ENCODE measurements at places on chromosomes 7 and 10.

DNA sequence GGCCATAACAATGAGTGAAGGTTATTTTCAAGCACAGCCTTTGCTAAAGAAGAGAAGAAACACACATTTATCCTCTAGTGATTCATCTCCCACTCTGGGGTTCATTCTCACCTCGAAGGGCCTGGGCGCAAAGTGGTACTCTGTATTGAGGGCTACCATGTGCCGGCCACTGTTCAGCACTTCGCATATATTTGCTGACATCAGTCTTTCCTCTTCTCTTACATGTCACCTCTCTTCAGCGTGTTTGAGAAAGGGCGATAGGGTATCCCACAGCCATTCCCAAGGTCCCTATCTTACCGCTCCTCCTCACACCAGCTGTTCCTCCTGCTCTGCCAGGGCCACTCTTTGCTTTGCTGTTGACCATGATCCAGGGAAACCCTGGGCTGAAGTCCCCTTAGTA is 48.8 kb upstream of the ECHDC3 start:
- no peak for DNase-seq

DNA sequence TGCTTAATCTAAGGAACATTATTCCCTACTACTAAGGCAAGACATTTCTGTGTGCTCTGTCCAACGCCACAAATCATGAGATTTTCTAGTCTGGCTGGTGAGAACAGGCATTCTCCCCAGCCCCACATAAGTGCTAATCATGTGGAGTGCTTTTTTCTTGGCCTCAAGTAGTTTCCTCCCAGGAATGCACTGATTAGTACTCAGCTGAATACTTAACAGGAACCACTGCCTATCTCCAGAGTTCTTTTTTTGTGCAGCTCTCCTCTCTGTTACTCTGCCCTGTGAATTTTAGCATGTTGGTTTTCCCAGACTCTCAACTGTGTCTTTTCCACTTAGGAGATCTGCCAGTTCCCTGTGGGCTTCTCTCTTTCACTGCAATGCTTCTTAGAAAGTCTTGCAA is 1098.5 kb upstream of the LRRTM3 start:
- DNase-seq, result no peak

DNA sequence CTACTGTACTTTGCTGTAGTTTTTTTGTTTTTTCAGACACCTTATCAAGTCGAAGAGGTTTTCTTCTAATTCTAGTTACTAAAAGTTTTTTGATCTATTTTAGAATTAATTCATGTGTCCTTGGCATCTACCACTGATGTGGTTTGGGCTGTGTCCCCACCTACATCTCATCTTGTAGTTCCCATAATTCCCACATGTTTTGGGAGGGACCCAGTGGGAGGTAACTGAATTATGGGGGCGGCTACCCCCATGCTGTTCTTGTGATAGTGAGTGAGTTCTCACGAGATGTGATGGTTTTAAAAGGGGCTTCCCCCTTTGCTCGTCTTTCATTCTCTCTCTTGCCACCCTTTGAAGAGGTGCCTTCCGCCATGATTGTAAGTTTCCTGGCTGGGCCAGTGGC is 154.6 kb upstream of the EEPD1 start:
- no peak for DNase-seq

DNA sequence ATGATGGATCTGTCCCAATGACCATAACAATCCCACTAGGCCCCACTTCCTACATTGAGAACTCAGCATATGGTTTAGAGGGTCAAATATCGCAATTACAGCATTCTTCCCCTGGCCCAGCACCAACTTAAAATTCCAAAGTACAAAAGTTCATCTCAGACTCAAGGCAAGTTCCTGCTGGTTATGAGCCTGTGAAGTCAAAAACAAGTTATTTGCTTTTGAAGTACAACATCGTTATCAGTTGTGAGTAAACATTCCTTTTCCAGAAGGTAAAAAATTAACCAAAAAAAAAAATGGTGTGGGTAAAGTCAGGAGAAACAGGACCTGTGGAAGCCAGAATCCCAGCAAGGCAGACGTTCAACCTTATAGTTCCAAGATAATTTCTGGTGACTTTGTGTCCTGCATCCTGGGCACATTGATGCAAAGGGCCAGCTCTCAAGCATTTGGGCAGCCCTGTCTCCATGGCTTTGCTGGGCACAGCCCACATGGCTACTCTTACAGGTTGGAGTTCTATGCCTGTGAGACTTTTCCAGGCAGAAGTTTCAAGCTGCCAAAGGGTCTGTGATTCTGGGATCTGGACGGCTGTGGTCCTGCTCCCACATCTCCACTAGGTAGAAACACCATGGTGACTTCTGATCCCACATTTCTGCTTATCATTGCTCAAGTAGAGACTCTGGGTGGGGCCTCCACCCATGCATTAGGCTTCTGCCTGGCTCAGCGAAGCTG is 37.5 kb downstream of the AKR1C8 start:
- no peak for DNase-seq

- DNase-seq, result no peak
These were observed 7.2 kb upstream of the CHCHD1 start for GRCh38 chr10:73774637-73775036.

- DNase-seq, result peak; percentile 56
These were observed 92.4 kb downstream of the WNT2 start for GRCh38 chr7:117230276-117231046.

DNA sequence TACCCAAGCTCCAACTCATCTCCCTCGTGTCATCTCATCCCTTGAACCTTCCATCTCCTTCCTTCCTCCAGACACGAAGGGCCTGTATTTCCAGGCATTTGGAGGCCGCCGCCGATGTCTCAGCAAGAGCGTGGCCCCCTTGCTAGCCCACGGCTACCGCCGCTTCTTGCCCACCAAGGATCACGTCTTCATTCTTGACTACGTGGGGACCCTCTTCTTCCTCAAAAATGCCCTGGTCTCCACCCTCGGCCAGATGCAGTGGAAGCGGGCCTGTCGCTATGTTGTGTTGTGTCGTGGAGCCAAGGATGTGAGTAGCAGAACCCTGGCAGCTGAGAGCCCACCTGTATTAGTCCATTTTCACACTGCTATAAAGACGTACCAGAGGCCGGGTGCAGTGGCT is 5.5 kb downstream of the FBXO24 start:
- no peak for DNase-seq

GRCh38 chr7:14639801-14640200 is 262.8 kb downstream of the DGKB start:
- no peak for DNase-seq

DNA sequence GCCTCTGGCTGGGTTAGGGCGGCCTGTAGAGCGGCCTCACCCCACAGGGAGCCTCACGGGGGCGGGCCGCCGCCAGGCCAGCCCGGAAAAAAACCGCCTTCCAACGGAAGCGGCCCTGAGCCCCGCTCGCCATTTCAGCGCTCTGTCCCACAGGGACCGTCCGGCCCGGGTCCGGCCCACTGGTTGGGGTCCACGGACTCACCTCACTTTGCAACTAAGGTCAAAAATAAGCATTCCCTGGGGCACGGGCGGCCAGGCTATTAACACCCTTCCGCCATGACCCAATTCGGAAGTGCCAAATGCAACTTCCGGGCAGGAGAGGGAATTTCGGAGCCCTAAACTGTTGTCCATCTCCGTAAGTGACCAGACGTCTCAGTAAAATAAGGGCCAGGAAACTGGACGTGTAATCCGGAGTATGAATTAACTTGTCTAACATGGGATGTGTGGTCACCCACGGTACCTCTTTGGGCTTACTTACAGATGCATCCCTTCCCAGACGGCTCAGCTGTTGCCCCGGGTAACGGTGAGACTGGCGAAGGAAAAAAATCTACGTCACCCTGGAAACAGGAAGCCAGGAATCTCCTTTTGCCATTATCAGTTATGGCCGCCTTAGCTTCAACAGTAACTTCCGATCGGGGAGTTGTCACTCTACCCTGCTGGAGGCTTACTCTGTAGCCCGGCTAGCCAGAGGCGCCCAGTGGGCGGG is at the start of gene BBIP1:
BBIP1 (minus strand) TSS at position 538 of the 706 bp plus-strand sequence. CDS start 1,023 bp downstream, outside the sequence.
- peak; percentile 94 for DNase-seq

DNA sequence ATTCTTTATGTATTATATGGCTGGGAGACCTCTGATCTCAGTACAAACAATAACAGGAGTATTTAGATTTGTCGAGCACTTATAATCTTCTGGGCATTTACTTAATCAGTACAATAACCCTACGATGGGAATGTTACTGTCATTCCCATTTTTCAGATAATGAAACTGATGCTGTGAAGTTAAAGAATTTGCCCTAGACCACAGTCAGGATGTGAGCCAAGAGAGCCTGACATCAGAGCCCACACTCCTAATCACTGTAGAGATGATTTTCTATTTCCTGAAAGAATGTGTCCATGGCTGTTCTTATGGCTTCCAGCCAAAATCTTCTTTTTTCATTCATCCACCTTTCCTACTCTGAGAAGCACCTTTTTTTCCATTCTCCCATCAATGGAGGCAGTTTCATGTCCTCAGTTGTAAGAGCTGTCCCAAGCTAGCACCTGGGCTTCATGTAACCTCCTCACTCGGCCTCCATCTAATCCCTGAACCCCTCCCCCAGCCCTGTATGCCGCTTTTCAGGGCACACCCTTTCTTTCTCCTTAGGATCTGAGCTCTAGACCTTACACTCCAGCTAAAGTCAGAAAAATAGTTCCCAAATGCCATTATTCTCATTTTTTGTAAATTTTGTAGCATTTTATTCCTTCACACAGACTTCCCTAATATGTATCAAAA is 12.2 kb upstream of the CAV1 start:
- DNase-seq, result no peak

- no peak for DNase-seq
These were observed 386.9 kb upstream of the AUTS2 start for GRCh38 chr7:69211336-69211735.

DNA sequence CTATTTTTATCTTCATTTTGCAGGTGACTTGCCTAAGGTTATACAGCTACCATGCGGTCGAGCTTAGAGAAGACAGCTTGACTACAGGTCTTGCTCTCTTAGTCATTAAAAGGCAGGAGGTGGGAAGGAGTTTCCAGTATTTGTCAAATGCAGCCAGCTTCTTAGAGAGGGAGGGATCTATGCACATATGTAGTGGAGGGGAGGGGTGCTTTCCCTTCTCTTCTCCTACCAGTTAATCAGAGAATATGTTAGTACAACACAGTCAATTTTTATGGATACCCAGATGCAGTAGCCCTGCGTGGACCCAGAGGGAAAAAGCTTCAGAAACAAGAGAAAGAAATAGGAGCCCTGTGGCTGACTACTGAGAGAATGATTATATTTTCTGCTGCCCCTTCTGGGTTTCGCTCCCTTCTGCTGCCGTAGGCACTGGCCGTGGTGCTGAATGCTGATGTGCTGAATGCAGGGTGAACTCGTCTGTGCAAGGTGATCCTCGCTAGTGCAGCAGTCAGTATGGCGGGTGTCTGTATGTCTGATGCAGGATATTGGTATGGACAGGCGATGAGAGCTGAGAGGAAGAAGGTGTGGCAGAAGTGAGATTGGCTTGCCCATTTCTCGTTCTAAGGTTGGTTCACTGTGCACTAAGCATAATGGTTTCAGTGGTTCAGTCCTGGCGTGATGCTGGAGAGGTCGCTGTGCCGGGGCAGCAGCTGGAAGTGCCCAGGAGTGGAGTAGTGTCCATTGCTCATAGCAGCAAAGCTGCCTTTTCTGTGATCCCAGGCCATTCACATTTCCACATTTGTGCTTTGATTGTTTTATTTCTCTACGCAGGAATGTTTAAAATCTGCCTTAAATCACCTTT is 189.2 kb upstream of the PODXL start:
- DNase-seq, result peak; percentile 58

DNA sequence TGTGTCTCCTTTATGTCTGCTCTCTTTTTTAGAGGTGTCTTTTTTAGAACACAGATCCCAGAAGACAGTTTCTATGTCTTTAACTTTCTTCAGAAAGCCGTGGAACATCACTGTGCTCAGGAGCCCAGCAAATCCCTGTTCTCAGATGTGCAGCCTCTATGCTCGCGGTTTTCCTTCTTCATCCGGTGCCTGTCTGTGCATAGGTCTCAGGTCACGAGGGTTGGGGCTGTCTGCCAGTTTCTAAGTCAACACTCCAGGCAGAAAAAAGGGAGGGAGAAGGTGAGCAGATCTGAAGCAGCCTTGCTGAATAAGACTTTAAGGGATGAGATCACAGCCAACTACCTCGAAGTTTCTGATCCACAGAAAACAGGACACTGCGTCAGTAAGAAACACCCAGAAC is 68.5 kb downstream of the CRTAC1 start:
- DNase-seq, result no peak

GRCh38 chr10:123019264-123019663 is 10.5 kb downstream of the ACADSB start:
- no peak for DNase-seq

DNA sequence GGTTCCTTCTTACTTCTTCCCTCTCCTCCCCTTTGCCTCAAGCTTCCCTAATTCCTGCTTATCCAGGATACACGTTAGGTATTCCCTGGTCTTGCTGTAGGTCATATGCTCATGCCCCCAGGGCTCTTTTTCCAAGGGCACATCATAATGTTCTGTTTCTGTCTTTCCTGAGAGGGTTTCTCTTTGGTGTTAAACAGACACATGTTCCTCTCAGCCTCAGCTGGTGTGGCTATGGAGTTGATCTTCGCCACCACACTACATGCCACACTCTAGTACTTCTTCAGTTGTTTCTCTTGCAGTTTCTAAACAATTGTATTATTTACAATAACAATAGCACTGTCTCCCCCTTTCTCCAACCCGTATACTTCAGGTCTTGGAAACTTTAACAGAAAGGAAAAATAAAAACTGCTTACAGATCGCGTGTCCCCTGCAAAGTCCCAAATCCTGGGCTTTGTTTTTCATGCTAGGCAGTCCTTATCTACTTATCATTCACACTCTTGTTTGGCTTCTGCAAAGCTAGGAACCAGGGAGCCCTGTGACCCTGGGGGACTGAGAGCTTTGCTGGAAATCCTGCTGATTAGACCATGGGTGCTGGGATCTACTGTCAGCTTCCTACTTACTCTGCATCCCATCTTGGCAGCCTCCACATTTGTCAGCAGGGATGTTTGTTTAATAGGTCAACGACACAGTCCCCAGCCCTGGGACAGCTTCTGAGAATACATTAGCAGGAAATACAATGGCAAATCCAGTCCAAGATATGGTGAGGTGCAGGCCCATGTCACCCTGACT is 193.9 kb upstream of the BMPER start:
- no peak for DNase-seq

DNA sequence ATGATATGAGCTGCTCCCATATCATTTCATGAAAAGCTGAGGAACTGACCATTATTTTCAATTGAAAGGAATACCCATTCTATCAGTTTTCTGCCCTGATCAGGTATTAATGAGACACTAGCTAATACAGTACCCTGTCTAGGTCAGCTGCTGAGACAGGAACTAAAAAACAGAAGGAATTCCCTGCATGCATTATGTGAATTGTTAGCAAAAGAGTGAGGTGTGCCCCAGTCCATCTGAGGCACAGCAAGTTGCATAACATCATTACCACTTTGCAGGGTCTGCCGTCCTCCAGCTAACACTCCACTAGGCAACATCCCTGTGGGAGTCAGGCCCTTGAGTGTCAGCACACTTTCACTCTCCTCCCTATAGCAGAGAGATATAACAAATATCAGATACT is 11.1 kb upstream of the MSS51 start:
- DNase-seq, result no peak

DNA sequence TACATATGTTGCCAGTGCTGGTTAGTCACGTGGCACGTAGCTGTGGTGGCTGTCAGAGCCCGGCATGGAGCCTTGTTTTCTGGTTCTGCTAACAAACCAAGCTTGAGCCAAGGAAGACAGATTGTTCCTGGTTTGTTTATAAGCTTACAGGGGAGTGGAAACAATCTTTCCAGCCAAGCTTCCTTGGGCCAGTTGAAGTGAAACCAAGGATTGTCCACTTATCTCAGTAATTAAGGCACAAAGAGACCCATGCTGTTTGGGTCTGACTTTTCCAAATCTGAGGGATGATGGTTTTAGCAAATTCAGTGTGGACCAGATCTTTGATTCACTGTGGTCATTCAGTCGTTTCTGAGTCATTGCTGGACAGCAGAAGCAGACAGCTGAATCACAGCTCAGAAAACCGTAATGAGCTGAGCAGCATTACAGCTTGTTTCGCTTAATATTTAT is 297.3 kb upstream of the COBL start:
- DNase-seq, result no peak
